ENCODE measurements at places on chromosomes 1 and 21.

GRCh38 chr1:203300441-203301330, 4.6 kb upstream of the BTG2 start:
- no peak for DNase-seq

- DNase-seq: no peak
Measured at GRCh38 chr1:193431265-193431977, 245.0 kb upstream of the B3GALT2 start.

GRCh38 chr1:164720440-164721227, 161.7 kb downstream of the PBX1 start:
- DNase-seq: no peak

GRCh38 chr1:167467126-167467710, 51.1 kb downstream of the CD247 start:
- no peak for DNase-seq

GRCh38 chr1:203600782-203601513, 25.7 kb upstream of the ATP2B4 start:
- DNase-seq: no peak

GRCh38 chr1:228940926-228941325, 205.6 kb downstream of the RHOU start:
- DNase-seq: no peak

DNA sequence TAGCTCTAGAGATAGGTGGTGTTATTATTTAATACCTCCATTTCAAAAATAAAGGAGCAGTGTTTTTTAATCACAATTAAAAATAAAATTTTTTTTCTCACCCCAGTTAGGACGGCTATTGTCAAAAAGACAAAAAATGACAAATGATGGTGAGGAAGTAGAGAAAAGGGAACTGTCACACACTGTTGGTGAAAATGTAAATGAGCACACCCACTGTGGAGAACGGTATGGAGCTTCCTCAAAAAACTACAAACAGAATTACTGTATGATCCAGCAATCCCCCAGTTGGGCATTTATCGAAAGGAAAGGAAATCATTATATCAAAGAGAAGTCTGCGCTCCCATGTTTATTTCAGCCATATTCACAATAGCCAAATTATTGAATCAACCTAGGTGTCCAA, 148.7 kb upstream of the NR5A2 start:
- no peak for DNase-seq

DNA sequence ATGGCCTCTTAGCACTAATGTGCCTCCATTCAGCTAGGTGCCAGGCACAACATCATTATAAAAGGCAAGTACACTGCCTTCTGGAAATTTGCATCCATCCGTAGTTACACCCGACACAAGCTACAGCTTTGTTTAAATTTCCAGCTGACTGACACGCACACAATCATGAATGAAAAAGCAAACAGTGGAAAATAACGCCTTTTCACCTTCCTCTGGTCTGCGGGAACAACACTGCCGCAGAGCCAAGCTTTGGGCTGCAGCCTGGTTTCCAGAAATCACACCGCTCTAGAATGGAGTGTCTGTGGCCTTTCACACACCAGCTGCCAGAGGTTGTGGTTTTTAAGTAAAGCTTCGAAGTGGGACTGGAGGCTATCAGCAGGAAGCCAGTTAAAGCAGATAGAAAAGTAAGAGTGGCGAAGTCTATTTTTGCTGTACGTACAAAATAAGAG, 142.8 kb upstream of the COA6 start:
- no peak for DNase-seq

DNA sequence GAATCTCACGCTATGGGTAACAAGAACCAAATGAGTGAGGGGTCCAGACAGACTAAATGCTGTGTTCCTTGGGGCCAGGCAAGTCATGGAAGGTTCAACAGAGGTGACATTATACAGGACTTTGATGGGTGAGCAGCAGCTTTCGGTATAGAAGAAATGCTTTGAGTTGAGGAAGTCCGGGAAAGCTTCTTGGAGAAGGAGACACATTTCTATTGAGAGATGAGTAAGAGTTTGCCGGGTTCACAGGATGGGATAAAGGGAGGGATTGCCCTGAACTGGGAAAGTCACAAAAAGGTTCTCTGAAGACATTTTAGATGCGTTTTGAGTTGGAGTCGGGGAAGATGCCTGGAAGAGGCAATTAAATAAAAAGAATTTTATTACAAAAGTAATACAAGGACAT, 580 bp upstream of the AZIN2 start:
- no peak for DNase-seq

DNA sequence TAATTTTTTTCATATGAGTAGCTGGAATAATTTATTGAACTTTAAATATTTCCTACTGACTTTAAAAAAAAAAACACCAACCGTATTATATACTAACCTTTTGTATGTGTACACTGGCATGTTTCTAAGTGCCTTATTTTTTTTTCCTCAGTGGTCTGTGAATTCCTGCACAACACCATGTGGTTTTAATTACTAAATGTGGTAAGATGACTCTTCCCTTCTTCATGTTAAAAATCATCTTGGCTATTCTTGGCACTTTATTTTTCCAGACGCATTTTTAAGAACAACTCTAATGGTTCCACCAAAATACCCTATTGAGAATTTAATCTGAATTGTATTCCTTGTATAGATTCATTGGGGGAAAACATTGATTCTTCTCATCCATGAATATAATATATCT, 28.4 kb downstream of the PPP2R5A start:
- DNase-seq: no peak

- DNase-seq: no peak
Measured at GRCh38 chr1:241895013-241895412, 47.0 kb downstream of the EXO1 start.

GRCh38 chr1:155134880-155135414, 705 bp upstream of the SLC50A1 start:
- peak; percentile 70 for DNase-seq

- no peak for DNase-seq
Measured at GRCh38 chr1:30201015-30201414, 522.4 kb downstream of the MATN1 start.

DNA sequence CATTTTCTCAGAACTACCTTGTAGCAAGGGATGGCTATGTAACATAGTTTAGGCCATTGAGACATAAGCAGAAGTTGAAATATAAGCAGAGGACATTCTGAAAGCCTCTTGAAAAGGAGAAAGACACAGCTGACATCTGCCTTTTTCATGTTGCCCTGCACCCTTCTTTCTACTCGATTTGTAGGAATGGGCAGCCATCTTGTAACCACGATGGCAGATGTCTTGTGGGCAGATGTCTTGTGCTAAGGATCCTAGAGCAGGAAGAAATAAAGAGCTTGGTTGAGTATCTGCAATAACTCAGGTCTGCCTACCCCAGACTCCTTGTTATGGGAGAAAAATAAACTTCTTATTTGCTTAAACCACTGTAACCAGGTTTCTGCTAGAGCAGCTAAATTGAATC, 351.0 kb downstream of the PDE4B start:
- DNase-seq: no peak

GRCh38 chr1:84742653-84743052, 52.4 kb upstream of the SSX2IP start:
- DNase-seq: no peak

- DNase-seq: no peak
Measured at GRCh38 chr1:169762699-169763098, 28.8 kb upstream of the SELE start.

- DNase-seq: no peak
Measured at GRCh38 chr21:20646431-20647165, 351.6 kb upstream of the NCAM2 start.

GRCh38 chr1:109263597-109264378, 14.4 kb downstream of the CELSR2 start:
- peak; percentile 76 for DNase-seq

DNA sequence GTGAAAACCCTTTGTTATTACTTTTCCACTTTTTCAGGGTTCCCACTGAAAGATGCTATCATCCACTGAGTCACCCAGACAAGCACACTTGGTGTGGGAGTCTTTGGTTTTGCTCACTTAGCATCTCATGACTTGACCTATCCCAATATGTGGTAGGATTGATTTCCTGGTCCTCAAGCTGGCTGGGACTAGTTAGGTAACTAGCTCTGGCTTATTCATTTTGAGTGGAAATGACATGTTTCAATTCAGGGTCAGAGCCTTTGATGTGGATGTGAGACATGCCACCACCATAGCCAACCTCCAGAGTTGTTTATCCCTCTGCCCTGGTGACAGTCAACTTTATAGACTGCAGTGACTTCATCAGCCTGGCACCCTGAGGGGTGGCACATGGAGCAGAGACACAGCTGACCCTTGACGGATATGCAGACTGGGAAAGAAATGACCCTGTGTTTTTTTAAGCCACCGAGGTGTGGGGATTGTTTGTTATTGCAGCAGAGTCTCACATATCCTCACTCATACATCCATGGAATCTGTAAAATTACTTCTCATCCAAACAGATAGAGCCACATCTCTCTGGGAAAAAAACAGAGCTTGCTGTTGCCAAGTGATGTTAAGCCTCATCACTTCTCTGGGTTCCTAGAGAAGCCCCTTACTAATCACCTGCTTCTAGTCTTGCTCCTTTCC, 699.9 kb downstream of the MATN1 start:
- DNase-seq: no peak

DNA sequence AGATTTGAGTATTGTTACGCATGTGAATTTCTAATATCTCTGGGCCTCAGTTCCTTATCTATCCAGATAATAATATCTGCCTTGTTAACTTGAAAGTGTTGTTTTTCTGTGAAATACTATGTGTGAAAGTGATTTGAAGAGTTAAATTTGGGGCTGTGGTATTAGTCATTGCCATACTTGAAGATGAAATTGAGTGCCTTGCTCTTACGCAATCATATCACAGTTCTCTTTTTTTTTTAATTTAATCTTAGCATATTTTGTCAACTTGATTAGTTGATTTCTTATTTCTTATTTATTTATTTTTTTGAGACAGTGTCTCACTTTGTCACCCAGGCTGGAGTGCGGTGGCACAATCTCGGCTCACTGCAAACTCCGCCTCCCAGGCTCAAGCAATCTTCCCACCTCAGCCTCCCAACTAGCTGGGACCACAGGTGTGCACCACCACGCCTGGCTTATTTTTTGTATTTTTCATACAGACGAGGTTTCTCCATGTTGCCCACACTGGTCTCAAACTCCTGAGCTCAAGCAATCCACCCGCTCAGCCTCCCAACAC, 31.0 kb downstream of the AGO4 start:
- no peak for DNase-seq
